ENCODE measurements at places on chromosomes 2 and 18.

DNA sequence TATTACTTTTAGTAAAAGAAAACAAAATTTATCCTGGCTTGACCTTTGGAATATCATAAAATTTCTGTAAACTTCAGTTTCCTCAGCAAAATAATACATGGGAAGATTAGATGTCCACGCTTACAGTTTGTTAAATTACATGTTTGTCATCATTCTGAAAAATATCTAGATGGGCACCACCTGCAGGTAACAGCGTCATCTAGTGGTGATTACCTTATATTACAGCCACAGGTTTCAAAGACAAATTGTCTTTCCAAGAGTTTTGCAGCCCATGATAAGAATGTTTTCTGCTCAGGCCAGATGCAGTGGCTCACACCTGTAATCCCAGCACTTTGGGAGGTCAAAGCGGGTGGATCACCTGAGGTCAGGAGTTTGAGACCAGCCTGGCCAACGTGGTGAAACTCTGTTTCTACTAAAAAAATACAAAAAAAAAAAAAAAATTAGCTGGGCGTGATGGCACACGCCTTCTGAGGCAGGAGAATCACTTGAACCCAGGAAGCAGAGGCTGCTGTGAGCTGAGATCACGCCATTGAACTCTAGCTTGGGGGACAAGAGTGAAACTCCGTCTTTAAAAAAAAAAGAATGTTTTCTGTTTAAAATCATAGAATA lies 96.3 kb upstream of the RASGRP3 start:
- no peak for DNase-seq

- no peak for DNase-seq
Observed at GRCh38 chr2:72116081-72116533, 31.6 kb downstream of the CYP26B1 start.

DNA sequence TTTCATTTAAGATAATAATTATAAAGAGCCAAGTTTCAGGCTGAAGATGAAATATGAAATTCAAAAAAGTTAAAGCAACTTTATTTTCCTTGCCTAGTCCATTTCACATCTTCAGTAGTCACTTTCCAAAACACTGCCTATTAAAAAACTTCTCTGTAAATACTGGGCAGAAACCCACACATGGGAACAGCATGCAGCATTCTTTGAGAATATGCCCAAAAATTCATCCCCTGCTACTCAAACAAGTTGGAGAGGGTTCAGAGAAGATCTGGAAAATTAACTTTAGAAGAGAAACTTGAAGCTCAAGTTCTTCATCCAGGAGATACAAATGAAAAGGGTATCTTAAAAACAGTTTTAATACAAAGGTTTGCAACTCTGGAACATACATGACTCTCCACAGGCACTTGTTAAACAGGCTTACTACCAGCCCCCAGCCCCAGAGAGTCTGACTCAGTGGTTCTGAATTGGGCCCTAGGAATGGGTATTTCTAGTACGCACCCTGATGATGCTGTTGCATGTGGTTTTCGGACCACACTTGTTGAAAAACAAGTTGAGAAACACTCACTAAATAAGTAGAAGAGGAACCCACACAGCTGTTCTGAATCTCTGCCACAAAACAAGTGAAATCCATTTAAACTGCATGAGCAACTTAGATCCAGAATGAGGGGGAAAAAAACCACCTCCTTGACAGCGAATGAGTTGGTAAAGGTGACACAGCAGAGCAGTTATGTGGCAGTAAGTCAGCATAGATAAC lies 329.1 kb downstream of the SATB2 start:
- DNase-seq = no peak

- DNase-seq = no peak
Observed at GRCh38 chr2:241948901-241949735, 79.6 kb downstream of the RTP5 start.

DNA sequence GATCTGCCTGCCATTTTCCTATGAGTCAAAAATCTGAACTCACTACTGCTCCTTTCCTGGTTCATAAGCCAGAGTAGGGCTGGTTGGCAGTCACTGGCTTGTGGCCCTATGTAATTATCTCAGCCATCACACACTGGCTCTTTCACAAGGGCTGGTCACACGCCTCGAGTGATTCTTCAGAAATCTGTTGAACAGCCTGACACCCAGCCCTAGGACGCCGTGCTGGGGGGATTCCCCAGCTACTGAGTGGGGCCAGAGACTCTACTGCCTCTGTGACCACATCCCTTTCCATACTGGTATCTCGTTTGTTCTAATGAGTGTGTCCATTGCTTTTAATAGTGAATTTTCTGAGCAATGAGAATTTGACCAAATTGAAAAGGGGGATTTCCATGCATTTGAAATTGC lies 45.8 kb upstream of the RBM44 start:
- no peak for DNase-seq

- DNase-seq = no peak
Observed at GRCh38 chr18:10306779-10307178, 147.7 kb upstream of the APCDD1 start.

GRCh38 chr2:203880557-203881125 lies 13.1 kb downstream of the CTLA4 start:
- no peak for DNase-seq

GRCh38 chr2:50513724-50514123 lies 518.2 kb downstream of the NRXN1 start:
- DNase-seq = no peak

- no peak for DNase-seq
Observed at GRCh38 chr2:96081042-96081441, 35.3 kb downstream of the ADRA2B start.

GRCh38 chr18:14075196-14075595 lies 57.0 kb downstream of the ZNF519 start:
- DNase-seq = no peak

GRCh38 chr2:20666005-20666303 lies 990 bp upstream of the GDF7 start:
- DNase-seq = no peak

- DNase-seq = no peak
Observed at GRCh38 chr2:112168422-112169124, 30.4 kb downstream of the FBLN7 start.

GRCh38 chr18:13051159-13051558 lies 60.0 kb downstream of the CEP192 start:
- no peak for DNase-seq

GRCh38 chr2:80303006-80303908 lies 1.3 kb downstream of the LRRTM1 start:
- DNase-seq = no peak

DNA sequence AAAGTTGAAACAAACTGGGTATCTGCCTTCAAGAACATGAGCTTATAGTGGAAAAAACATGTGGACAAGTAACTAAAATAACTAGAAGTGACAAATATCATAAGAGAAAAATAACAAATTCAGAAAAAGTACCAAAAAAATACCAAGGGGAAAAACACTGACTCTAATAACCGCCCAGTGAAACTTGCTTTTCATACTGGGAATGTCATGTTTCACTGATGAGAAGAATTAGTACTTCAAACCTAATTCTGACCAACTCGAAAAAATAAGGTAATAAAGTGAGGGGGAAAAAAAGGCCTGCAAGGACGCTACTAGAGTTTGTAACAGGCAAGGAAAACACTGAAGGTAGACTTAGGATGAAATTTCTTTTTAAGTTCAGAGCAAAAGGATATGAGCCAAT lies 83.6 kb downstream of the RTTN start:
- DNase-seq = no peak

- DNase-seq = no peak
Observed at GRCh38 chr18:25166113-25166512, 185.9 kb downstream of the ZNF521 start.

- DNase-seq = no peak
Observed at GRCh38 chr18:58394602-58395425, 234.1 kb downstream of the ALPK2 start.

GRCh38 chr18:64918851-64919250 lies 770.0 kb upstream of the LINC00305 start:
- no peak for DNase-seq

DNA sequence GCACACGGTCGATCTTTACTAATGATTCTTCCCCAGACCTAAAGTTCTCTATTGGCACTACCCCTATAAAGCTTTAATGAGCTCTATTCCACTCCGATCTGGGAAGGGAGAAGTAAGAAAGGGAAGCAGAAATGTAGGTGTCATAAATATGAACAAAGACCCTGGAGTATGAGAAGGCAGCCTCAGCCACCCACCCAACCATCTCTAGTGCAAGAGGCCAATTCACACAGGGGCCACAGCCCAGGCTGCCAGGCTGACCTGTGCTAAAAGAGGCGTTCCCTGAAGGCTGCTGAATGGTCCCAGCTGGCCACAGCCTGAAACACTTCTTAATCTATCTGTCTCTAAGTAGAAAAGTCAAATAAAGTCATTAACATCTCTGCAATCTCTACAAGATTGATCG lies 60.1 kb upstream of the ACTR3 start:
- DNase-seq = no peak

DNA sequence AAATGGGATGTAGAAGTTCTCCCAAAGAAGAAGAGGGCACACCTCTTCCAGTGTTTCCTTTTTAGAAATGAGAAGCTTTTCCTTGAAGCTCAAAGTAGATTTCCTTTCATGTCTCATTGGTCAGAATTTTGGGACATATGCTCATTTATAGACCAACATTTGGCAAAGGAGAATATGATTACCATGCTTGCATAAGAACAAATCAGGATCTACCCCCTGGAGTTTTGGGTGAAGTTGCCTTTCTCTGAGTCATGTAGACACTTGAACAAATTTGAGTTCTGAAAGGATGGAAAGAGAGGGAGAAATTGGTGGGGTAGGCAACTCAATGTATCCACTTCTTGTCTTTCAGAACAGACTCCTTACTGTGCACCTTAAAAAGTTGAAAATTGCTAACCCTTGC lies 409.0 kb downstream of the SLC4A3 start:
- no peak for DNase-seq

All from effector memory CD4-positive, alpha-beta T cell (primary cell).